Stomach (tissue), 19 donors: ENCODE measurements at places on chromosomes 16 and 17.

- no peak for DNase-seq
Observed at GRCh38 chr16:9909072-9909825, 273.0 kb downstream of the GRIN2A start.

DNA sequence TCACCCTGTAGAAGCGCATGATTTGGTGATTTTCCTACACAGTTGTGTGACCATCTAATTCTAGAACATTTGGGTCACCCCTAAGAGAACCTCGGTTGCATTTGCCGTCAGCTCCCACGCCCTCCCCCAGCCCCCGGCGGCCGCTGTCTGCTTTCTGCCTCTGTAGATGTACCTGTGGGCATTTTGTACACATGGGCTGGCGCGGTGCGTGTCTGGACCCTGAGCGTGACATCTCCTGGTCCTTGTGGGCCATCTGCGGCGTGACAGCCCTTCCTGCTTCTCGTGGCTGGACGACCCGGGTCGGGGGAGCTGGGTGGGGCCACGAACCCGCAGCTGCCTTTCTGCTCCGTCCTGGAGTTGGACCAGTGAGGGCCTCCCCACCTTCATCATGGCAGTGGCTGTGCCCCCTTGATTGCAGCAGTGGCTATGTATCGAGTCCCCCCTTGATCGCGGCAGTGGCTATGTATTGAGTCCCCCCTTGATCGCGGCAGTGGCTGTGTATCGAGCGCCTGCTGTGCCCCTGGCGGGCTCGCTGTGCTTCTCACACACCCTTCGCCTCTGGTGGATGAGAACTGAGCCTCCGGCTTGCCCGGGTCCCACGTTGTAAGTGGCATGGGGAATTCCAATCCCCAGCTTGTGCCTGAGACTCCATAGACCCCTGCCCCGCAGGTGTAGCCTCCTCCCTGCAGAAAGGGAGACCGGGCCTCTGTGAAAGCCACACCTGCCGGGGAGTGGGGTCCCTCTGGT is 24.1 kb downstream of the GSE1 start:
- DNase-seq = no peak

- DNase-seq = peak; percentile 81
Observed at GRCh38 chr17:16486373-16487250, 5.4 kb downstream of the LRRC75A start.

DNA sequence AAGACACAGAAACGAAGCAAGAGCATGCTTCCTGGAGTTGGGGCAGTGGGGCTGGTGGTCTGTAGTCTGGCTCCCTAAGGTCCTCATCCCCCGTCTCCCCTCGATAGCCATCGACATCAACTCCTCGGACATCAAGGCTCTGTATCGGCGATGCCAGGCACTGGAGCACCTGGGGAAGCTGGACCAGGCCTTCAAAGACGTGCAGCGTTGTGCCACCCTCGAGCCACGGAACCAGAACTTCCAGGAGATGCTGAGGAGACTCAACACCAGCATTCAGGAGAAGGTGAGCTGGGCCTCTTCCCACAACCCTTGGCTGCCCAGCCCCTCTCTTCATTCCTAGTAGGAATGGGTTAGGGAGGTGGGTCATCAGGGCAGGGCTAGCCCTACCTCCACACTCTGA is 2.3 kb downstream of the UNC45B start:
- DNase-seq = no peak

GRCh38 chr17:6576038-6576785 is 19.9 kb upstream of the PITPNM3 start:
- DNase-seq = no peak

DNA sequence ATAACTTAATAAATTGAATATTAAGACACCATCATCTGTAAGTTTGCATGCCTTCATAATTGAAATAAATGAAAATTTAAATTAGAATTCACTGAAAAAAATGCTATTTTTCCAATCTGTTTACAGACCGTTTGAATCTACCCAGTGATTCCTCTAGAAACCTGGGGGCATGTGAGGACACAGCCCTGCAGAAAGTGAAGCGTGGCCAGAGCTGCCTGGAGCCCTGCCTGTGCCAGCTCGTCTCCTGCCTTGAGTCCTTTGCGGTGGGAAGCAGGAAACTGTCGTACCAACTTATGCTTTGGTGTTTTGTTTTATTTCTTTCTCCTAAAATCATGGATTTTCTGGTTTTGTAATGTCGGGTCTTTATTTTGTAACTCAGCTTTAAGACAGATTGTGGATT is 67.8 kb upstream of the FA2H start:
- no peak for DNase-seq

- DNase-seq = no peak
Observed at GRCh38 chr16:66354034-66354909, 12.2 kb upstream of the CDH5 start.

DNA sequence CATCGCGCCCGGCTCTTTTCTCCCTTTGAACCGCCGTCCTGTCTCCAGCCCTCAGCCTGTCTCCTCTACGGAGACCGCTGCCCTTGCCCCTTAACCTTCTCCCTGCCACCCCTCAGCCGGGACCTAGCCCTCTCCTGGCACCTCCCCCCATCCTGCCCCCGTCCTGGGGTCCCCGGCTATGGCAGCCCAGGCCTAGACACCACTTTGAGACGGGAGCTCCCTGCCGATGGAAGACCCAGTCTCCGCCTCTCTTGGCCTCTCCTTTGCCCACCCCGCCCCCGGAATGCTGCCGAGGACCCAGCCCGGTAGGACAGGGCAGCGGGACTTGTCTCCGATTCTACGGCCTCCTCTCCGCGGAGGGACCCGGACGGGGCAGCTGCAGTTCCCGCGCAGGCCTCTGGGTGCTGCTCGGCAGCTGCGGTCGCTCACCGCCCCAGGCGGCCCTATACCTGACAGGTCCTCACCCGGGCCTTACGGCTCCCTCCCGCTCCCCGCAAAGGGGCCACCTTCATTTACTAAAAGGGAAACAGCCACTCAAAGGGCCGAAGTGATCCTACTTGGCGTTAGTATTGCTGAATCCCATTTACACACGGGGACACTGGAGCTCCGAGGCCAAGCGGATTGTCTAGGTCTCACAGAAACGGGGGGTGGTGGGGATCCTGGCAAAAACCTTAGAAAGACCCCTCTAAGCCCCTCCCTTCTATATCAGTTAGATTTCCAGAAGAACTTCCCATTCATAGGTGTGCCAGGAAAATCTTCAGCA is 32.6 kb upstream of the TAC4 start:
- DNase-seq = peak; percentile 79

- DNase-seq = no peak
Observed at GRCh38 chr17:29363716-29364115, 26.4 kb upstream of the TAOK1 start.

DNA sequence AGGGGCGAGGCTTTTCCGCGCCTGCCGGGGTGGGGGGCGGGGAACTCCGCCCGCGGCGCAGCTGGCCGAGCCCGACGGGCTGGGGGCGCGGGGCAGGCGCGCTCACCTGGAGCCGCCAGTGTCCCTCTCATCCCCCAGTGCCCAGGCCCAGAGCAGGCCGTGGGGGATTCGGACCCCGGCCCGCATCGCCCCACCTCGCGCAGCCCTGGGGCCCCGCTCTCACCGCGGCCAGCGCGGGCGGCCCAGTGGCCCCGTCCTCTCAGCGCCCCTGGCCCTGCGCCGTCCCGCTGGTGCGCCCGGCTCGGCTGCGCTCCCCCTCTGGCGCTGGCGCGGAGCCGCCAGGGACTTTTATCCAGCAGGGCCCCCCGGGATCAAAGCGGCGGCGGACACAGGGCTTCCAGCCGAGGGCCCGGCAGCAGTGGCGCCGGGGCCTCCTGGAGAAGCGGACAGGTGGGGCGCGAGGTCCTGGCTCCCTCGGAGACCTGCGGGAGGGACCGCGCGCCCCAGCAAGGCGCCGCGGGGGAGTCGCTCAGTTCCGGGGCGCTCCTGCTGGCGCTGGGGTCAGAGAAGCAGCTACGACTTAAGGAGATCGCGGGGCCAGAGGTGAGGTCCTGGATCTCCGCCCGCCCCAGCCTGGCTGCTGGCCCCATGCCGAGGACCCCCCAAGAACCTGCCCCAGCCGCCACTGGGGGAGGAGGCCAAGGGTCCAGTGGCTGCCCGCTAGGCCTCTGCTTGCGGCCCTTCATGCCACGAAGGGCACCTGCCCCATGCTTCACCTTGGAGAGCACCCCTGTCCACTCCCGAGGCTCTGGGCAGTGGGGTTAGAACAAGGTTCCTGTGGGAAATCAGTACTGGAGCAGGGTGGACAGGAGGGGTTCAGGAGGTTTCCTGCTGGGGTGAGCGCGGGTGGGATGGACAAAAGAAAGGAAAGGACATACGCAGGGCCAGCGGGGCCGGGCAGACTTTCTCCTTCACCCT is 823 bp upstream of the NOTUM start:
- no peak for DNase-seq

DNA sequence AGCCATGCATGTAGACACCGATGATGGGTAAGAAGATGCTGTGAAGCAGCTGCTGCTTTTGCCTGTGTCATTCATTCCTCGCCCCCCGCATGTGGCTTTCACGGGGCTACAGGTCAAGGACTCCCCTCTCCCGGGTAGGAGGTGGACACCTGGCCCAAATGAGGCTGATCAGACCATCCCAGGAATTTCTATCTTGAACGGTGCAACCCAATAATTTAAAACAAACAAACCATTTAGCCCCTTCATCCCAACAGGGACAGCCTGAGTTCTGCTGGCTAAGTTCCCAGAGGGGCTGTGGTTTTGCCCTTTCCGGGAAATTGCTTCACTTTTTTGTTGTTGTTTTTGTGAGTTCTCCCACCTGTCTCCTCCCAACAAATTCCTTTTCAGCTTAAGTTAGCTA is 137.7 kb upstream of the CDH5 start:
- DNase-seq = peak; percentile 35

- DNase-seq = peak; percentile 82
Observed at GRCh38 chr17:60941028-60941427, 263.4 kb downstream of the BCAS3 start.

GRCh38 chr17:77783991-77784820 is 174.3 kb upstream of the TNRC6C start:
- DNase-seq = no peak

GRCh38 chr17:32317353-32317752 is 24.6 kb downstream of the C17orf75 start:
- DNase-seq = no peak

DNA sequence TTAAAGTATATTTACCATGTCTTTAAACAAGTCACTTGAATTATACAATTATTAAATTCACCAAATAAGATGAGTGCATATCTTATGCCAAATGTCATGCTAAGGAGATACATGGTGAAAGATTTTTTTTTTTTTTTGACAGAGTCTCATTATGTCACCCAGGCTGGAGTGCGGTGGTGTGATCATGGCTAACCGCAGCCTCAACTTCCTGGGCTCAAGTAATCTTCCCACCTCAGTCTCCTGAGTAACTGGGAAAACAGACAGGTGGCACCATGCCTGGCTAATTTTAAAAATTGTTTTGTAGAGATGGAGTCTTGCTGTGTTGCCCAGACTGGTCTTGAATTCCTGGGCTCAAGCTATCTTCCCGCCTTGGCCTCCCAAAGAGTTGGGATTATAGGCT is 149.0 kb upstream of the GOT2 start:
- DNase-seq = no peak

DNA sequence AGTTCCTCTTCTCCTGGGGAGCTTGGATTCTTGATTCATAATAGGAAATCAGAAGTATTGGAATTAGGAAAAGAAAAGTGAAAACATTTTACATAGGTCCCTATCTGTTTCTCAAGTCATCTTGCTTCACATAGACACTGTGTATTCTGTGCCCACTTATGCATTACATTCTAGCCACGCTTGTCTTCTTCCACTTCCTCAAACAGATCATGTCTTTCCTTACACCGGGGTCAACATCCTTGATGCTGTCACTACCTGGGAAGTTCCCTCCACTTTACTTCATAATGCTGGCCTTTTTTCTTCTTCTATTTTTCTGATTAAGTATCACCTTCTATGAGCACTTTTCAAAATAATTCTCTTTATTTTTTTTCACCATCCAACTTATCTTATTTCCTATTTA is 606.4 kb upstream of the CDH8 start:
- no peak for DNase-seq

GRCh38 chr17:49196520-49196919 is 13.9 kb downstream of the GNGT2 start:
- DNase-seq = no peak

GRCh38 chr17:39756380-39757079 is 18.8 kb downstream of the GRB7 start:
- no peak for DNase-seq

- no peak for DNase-seq
Observed at GRCh38 chr16:25108054-25108453, 3.5 kb upstream of the LCMT1 start.

DNA sequence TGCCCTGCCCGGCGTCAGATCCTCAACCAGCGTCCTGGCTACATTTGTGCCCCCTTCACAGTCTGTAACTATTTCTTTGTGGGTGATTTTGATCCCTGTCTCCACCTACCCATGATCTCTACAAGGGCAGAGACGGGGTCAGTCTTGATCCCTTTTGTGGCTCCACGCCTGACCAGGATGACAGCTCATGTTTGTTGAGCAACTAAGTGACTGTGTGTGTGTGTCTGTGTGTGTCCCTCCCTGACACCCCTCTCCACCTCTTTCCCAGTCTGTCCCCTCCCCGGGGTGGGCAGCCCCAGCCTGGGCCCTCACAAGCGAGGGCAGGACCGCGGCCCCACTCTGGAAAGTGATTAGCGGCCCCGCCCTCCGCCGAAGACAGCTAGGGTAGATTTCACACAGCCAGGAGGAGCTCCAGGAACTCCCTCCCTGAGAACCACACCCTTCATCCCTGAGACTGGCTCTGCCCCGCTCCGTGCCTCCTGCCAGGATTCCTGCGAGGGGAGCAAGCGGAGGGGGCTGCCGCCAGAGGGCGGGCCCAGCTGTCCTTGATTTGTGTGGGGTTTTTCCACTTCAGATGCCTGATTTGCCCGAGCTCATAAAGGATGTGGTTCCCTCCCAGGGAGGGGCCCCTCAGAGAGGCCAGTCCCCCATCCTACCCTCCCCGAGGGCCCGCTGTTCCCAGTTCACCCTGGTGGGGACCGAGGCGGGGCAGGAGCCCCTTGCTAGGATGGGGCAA is 5.3 kb upstream of the HS3ST6 start:
- DNase-seq = peak; percentile 80

DNA sequence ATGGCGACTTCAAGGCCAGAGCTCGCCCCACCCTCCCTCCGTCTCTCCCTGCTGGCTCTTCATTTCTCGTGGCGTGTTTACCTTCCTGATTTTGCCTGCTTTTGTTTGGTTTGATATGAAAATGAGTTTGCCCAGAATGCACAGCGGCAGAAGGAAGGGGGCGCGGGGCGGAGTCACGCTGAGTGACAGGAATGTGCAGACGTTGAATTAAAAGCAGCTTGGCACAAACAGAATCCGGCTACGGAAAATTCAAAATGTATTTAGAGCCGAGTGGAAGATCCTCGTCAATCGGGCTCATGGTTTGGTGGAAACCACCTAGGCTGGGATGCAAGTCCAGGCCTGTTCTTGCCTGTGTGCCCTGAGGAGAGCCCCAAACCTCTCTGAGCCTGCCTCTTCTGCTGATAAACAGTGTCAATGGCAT is 102.7 kb downstream of the SDK2 start:
- DNase-seq = no peak

- DNase-seq = no peak
Observed at GRCh38 chr16:24077966-24078365, 178.2 kb upstream of the CACNG3 start.
